ENCODE measurements at places on chromosomes 2 and 18.

DNA sequence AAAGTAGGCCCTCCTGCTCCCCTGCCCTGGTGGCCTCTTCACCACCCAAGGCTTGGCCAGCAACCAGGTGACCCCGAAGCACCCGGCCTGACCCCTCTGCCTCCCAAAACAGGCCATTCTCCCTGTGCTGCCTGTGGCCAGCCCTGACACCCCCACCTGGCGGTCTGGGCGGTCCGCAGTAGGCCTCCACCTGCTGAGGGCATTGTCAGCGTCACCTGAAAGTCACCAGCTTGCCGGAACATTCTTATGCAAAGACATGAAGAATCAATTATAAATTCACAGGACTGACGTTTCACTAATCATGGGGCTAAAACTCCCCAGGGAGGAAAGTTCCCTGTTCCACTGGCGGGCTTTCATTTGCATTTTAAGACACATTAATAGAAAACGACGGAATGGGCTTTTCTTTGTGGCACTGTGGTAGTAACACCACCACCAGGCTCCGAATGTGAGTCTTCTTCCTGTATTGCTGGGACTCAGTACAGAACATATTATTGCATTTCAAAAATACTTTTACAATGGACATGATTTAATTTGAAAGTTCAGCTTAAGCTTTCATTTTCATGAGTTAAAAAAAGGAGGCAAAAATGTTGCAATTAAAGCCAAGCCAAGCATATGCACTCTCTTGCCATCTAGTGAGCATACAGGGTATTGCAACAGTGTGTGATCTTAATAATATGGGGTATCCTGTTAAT lies 57.4 kb downstream of the ADI1 start:
- peak; percentile 84 for DNase-seq

DNA sequence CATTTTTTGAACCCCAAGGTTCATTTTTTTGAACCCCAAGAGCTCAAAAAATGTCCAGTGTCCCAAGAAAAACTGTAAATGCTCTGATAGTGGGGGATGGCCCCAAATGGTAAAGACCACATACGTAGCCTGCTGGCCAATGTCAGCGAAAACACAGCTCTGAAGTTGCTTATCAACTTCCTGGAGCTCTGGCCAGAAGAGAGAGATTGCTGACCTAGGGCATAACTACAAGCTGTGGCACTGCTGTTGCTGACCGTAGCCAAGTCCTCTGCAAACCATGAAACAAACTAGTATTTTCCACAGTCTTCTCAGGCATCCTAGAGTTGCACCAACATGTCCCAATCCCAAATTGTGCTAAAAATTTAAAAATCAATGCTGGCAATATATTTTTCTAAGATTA lies 50.9 kb downstream of the REEP1 start:
- DNase-seq: peak; percentile 40

DNA sequence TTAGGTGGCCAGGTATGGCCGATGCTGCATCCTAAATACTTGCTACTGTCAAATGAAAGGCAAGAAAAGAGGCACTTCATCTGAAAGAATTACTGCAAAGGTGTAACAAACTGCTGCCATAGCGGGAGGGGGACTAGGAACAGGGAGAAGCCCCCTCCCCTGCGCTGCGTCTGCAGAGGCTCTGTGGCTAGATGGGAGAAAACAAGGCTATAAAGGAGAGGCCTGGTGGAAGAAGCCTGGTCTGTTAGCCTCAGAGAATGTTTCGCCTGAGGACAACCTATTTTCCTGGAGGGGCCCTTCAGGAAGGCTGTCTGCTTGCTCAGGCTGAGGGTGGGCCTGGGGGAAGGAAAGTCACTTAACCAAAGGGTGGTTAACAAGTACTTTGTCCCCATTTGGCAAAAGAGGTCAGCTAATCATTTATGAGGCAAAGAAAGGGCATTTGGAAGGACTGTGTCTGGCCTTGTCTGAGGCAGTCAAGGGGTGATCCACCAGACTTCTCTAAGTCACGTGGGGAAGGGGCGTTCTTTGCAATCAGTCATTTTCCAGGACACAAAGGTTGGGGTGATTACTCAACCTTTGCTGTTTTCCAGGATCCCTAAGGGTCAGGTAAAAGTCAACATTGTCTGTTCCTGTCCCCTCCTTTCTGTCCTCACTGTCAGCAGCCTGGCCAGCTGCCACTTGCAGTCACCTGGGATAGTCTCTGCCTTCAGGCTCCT lies 103.0 kb upstream of the TMEM200C start:
- DNase-seq: no peak

- peak; percentile 24 for DNase-seq
These were observed 874 bp downstream of the NDUFAF7 start for GRCh38 chr2:37232131-37232933.

- peak; percentile 88 for DNase-seq
These were observed 330.2 kb upstream of the FANCL start for GRCh38 chr2:58571181-58571852.

- peak; percentile 96 for DNase-seq
These were observed 62.0 kb downstream of the TGIF1 start for GRCh38 chr18:3511980-3512379.

GRCh38 chr18:2687390-2688001 lies 32.0 kb downstream of the SMCHD1 start:
- DNase-seq: no peak

DNA sequence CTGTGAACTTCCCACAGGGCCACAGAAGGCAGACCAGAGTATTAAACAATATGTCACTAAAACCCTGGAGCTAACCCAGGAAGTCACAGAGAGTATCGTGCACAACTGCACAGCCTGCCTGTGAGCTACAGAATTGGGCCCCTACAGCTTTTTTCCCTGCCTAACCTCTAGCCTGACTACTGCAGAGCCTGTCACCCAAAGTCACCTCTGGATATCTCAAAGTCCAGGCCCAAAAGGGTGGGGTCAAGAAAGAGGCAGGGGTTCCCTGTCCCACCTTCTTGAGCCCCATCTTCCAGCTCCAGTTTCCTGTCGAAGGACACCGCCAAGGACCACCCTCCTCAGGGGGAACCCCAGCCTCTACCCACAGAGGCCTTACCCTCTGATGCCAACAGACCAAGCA lies 13.5 kb downstream of the GAD1 start:
- peak; percentile 38 for DNase-seq

DNA sequence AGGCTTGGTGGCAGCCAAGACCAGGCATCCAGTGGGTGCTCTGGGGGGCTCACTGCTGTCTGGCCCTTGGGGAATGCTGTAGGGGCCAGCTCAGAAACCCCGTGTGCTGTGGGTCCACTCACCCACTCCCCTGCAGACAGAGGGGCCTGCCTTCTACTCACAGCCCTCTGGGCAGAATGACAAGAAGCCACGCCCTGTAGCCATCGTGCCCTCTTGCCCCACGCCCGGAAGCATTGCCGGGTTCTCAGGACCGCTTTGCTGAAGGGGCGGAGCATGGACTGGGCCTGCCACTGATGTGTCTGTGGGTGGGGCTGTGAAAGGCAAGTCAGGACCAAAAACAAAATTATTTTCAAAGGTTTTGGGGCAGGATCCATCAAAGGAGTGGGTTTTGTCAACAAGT lies 27.8 kb downstream of the GLI2 start:
- peak; percentile 11 for DNase-seq

DNA sequence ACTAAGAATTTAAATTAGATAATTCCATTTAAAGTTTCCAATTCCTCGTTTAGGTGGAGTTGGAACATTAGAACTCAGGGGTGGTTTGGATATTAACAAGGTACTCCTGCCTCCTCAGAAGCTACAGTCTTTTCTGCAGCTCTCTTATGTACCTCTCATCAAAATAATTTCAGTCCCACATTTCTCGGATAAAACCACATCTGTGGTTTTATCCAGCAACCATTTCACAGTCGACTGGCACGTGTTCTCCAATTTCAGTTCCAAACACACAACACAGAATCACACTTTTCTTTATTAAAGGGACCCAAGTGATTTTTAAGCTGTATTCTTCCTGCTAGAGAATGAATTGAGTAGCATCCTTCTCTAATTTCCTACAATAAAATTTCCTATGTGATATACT lies 22.7 kb upstream of the NFU1 start:
- no peak for DNase-seq

DNA sequence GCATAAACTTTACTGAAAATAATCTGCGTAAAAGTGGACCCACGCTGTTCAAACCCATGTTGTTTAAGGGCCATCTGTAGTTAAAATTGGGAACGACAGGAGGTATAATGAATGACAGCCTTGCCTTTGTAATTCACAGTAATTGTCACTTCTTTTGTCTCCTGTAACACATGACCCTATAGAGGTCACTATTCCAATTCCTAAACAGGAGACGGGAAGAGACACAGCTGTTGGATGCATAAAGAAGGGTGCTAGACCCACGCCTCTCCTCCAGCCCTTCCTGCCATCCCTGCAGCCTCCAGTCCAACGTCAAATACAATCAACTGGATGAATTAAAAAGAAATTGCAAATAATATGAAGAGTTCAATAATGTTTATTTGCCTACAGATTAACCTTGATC lies 63.1 kb upstream of the NFATC1 start:
- no peak for DNase-seq

DNA sequence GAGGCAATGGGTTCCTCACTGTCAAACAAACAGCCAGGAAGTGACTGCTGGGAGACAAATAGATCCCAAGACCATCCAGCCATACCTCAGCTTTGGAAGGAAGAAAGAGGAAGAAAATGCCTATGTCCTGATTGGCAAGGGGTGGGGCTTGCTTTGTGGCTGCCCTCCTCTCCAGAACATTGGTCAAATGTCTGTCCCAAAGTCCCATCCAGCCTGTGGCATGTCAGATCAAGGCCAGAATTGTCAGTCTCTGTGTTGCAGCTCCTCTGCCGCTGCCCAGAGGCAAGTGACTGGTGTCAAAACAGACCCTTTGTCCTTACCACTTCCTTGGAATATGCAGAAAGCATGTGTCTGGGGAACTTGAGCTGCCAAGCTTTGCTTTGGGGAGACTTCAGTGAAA lies 63.0 kb upstream of the SMAD2 start:
- no peak for DNase-seq

DNA sequence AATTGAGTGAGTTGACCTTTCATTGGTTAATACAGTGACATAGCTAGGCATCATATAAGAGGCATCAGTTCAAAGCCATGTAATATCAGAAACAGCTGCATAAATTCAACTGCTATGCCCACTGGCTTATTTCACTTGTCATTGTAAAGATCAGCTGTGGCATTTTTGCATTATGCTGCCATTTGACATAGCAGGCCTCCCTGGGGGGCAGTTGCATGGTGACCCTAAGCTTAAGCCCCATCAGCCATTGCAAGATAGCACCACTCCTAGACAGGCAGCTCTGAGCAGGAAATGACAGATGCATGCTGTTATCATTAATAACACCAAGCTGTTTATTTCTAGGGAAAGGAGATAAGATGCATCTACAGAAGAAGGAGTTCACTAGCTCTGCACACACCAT lies 233.4 kb upstream of the CNTNAP5 start:
- peak; percentile 81 for DNase-seq

- no peak for DNase-seq
These were observed 23.4 kb downstream of the CHCHD5 start for GRCh38 chr2:112607680-112608438.

GRCh38 chr18:80231151-80231550 lies 16.2 kb downstream of the PARD6G start:
- no peak for DNase-seq

- DNase-seq: no peak
These were observed 9.9 kb upstream of the INO80C start for GRCh38 chr18:35507623-35508022.

- no peak for DNase-seq
These were observed 482.2 kb downstream of the SPAG16 start for GRCh38 chr2:213766465-213766901.

GRCh38 chr2:120314690-120315366 lies 31.1 kb upstream of the INHBB start:
- DNase-seq: peak; percentile 32

GRCh38 chr2:56108806-56109205 lies 75.0 kb upstream of the CCDC85A start:
- no peak for DNase-seq

- peak; percentile 98 for DNase-seq
These were observed 11.3 kb downstream of the STK17B start for GRCh38 chr2:196160101-196160500.

GRCh38 chr2:100243631-100244030 lies 78.7 kb downstream of the LONRF2 start:
- DNase-seq: no peak

All from hematopoietic multipotent progenitor cell treated with erythropoietin and hydrocortisone succinate and interleukin-3 and kit ligand, for 4 days (in vitro differentiated cells).